ENCODE measurements at places on chromosomes 11 and 22. TPM values are rescaled to one million over a fixed set of nuclear protein-coding genes. Genes with fewer than 3 reads are reported as not detected.

Gene KCNJ5
- polyA plus RNA-seq, result 2.6 TPM

Gene OR51G2
- not detected for polyA plus RNA-seq

Gene CAPN5
- polyA plus RNA-seq, result 40.2 TPM

Gene GLYAT
- 0.45 TPM for polyA plus RNA-seq

Gene KCNQ1
- polyA plus RNA-seq, result 19.5 TPM

Gene CARNS1
- 4.7 TPM for polyA plus RNA-seq

DNA sequence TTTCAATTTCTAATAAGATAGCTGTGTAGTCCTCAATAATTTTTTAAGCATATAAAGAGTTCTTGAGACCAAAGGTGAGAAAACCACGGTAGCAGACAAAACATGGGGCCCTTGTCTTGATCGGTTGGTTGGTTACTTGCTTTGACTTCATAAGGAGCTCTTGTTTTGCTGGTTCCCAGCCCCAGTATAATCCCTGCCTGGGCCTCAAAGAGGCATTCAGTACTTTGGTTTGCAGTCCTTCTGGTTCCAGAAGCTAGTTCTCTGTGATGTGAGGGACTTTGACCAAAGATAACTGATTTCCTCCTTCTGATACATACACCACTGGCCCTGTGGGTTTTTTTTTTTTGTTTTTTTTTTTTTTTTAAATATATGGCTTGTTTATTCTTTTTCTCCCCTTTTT lies 17.1 kb downstream of the MARK2 start:
- peaks cover 44% of the 10 kb centered on the region for H3K4me1 ChIP-seq
- H3K36me3 ChIP-seq, result peaks cover 10% of the 10 kb centered on the region
- H3K4me3 ChIP-seq, result no peak overlapping the region

- H3K27ac ChIP-seq, result no peak overlapping the region
- no peaks in the 10 kb centered on the region for H3K36me3 ChIP-seq
- no peak overlapping the region for H3K4me3 ChIP-seq
- DNase-seq, result no peak
- H3K27me3 ChIP-seq, result no peaks in the 10 kb centered on the region
- H3K4me1 ChIP-seq, result no peaks in the 10 kb centered on the region
Observed at GRCh38 chr11:15563054-15563453, 448.3 kb downstream of the INSC start.

DNA sequence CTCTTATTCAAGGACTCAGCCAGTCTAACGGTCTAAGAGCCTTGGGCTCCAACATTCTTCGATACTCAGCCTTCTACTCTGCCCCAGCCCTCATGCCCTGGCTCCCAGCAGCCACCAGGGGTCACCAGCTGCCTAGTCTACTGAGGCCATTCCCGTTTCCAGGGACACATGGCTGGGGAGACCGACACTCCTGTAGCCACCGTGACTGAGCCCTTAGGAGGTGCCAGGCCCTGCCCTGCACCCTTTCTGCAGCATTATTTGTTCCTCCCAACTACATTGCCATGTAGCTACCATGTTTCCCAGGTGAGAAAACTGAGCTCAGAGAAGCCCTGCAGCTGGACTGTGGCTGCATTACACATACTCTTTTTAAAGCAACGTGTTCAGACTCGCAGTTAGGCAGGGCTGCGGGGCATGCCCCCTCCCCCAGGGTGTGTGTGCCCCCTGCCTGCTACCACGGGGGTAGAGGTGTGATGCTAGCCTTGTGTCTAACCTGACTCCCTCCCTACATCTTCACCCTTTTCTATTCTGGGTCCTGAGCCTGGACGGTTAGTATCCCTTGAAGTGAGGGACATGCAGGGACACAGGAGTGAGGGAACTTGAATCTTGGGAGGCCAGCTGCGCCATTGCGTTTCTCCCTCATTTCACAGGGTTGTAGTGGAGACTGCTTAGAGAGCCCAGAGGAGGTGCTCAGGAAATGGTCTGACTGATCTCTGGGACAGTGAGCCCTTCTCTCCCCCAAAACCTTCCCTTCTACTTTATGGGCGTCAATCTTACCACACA lies 17.5 kb downstream of the ATG16L2 start:
- DNase-seq, result peak; percentile 72
- peaks cover 10% of the 10 kb centered on the region for H3K4me1 ChIP-seq
- H3K27me3 ChIP-seq, result no peaks in the 10 kb centered on the region
- H3K27ac ChIP-seq, result no peak overlapping the region

GRCh38 chr22:42068291-42068690 lies 2.3 kb downstream of the NAGA start:
- H3K27ac ChIP-seq, result no peak overlapping the region
- no peak for DNase-seq
- H3K4me1 ChIP-seq, result peaks cover 23% of the 10 kb centered on the region
- no peak overlapping the region for H3K4me3 ChIP-seq

- peaks cover 2% of the 10 kb centered on the region for H3K36me3 ChIP-seq
- no peak overlapping the region for H3K27ac ChIP-seq
- H3K4me1 ChIP-seq, result no peaks in the 10 kb centered on the region
- no peaks in the 10 kb centered on the region for H3K27me3 ChIP-seq
- no peak for DNase-seq
- H3K4me3 ChIP-seq, result no peak overlapping the region
Observed at GRCh38 chr11:2540992-2541680, 96.3 kb downstream of the KCNQ1 start.

- DNase-seq, result no peak
- no peak overlapping the region for H3K27ac ChIP-seq
- H3K27me3 ChIP-seq, result peaks cover 3% of the 10 kb centered on the region
Observed at GRCh38 chr11:126720539-126721235, 279.9 kb downstream of the KIRREL3 start.

DNA sequence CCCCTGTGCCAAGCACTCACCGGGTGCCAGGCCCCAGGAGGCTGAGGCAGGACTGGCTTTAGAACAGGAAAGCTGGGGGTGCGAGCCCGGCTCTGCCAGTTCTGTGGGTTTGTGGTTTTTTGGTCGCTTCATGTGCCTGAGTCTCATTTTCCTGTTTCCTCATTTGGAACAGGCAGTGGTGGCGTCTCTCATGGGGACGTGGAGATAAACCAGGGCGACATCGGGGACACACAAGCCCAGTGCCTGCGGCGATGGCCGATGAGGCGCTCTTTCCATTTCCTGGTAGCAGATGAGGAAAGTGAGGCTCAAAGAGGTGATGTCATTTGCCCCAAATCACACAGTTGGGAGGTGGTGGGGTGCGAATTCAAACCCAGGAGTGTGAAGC lies 20.8 kb upstream of the CHKA start:
- H3K4me1 ChIP-seq, result peaks cover 27% of the 10 kb centered on the region
- no peak overlapping the region for H3K27ac ChIP-seq
- no peaks in the 10 kb centered on the region for H3K36me3 ChIP-seq
- no peak overlapping the region for H3K4me3 ChIP-seq

DNA sequence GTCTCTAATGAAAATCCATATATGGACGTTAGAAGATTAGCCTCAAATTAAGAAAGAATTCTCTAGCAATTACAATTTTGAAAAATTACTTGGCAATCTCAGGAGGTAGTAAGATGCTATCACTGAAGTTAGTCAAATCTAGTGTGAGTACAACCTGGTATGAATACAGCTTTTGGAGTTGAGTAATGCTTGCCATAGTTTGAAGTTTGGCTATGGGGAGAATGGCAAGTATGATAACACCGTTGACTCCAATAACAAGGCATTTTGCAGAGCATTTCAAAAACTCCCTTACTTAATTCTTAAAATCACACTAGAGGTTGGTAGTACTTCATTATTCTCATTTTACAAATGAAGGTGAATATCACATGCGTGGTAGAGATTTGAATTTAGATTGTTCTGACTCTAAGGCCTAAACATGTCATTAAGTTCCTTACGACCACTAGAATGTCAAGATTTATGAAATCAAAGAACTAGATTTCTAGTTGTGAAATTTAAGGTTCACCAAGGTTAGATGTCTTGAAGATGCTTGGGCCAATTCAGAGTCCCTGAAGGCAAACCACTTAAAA lies 355.4 kb downstream of the ETS1 start:
- H3K4me3 ChIP-seq, result no peak overlapping the region
- peaks cover 8% of the 10 kb centered on the region for H3K27me3 ChIP-seq
- H3K36me3 ChIP-seq, result no peaks in the 10 kb centered on the region
- no peak for DNase-seq
